ENCODE measurements at places on chromosomes 2 and 18.
A peak's percentile ranks its signal among the peaks of the same experiment; 100 is the strongest.

DNA sequence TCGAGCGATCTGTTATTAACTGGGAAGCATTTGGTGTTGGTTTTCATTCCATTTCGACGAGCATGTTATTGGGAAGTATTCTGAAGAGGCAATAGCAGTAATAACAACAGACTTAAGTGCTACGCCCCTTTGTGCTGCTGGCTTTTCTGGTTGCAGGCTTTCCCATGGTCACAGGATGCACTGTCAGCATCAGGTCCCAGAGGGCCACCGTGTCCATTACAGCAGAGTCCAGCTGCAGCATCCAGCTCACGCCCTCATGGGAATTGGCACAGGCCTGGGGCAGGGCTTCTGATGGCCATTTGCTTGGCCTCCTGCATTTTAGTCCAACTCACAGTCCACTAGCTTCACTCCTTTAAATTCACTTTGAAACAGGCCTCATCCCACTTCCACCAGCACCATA, 44.4 kb downstream of the BCL2L11 start:
- DNase-seq = no peak

- no peak for DNase-seq
Observed at GRCh38 chr18:77911971-77912605, 662.4 kb downstream of the GALR1 start.

GRCh38 chr2:43367012-43367782, 140.8 kb upstream of the ZFP36L2 start:
- DNase-seq = no peak

DNA sequence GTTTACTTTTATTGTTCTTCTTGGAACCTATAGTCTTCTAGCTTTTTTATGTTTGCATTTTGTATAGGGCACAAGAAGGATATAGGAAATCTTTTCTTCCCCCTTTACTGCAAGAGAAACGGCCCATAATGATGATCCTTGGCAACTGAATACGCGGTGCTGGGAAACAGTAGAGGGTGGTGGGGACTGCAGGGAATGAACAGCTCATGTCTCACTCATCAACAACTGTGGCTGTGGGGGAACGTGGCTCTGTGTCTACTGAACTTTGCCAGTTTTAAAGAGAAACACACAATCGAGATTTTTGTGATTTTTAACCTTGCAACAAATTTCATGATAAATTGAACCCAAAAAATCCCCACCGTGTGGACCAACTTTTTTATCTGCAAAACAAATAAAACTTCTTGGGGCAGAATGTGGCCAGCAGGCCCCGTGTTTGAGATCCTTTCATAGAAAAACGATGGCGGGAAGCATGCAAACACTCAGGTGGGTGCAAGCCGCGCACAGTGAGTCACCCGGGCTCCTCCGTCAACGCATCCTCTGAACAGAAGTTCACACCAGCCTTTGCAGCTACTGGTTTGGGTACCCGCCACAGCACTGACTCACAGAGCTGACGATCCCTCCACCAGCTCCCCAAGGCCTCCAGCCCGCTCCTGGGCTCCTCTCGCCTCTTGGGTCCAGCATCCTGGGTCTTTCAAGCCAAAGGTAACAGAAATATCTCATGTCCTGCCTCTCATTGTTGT, 149.3 kb downstream of the COL6A3 start:
- DNase-seq = no peak

DNA sequence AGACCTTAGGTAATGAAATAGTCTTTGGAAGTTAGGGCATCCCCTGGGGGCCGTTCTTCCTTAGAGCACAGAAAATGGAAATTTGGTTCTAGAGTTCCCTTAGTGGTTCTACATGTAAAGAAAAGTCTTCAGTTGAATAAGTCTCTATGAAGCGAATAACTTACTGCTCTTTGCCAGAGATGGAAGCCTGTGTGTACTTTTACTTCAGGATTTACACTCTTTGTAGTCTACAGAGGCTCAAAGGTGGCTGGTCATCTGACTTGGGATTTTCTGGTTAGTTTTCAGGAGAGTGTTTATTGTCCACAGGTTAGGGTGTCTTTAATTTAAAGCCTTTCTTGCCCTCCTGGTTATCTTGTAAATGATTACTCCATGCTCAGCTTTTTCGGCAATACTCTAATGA, 210.6 kb downstream of the ZNF521 start:
- no peak for DNase-seq

- no peak for DNase-seq
Observed at GRCh38 chr2:37985333-37985732, 60.2 kb downstream of the RMDN2 start.

GRCh38 chr2:55965276-55965675, 41.7 kb upstream of the EFEMP1 start:
- no peak for DNase-seq

DNA sequence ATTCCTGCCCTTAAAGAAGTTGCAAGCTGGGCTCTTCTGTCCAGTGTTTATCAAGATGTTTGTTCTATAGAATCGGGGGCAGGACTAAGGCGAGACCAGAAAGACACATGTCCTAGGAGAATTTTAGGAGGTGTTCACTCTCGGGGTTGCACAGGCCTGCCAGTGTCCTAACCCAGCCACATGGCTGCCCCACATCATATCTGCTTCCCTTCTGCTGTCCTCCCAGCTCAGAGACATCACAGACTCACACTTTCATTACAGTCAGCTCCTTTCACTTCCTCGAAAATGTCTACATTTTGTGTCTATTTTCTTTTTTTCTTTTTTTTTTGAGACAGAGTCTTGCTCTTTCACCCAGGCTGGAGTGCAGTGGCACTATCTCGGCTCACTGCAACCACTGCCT, 10.7 kb upstream of the MRO start:
- no peak for DNase-seq

GRCh38 chr18:22074282-22075070, 94.9 kb upstream of the GATA6 start:
- DNase-seq = no peak

DNA sequence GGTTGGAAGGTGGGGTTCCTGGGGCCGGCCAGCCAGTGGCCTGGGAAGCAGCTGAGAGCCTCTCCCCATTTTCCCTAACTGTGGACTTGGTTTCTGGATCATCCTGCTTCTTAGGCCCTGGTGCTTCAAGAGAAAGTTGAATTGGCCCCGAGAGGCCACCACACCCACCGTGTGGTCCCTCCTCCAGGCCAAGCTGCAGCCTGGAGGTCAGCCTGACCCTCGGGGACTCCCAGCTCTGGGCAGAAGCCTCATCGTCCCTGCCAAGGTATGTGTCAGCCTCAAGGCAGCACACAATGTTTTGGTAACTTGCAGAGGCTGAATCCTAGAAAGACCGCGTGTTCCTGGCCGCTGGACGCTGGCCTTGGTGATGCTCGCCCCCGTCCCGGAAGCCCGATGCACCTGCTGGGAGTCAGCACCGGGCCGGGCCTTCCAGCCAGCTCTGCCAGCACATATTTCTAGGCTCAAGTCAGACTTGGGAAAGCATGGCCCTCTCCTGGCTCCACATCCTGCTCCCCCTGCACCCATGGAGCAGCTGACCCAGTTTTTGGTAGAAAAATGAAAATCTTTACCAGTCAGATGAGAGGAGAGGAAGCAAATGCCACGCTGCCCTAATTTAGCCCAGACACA, 72.6 kb downstream of the ACTR2 start:
- DNase-seq = no peak

GRCh38 chr2:100752628-100753333, 67.2 kb upstream of the NPAS2 start:
- no peak for DNase-seq

DNA sequence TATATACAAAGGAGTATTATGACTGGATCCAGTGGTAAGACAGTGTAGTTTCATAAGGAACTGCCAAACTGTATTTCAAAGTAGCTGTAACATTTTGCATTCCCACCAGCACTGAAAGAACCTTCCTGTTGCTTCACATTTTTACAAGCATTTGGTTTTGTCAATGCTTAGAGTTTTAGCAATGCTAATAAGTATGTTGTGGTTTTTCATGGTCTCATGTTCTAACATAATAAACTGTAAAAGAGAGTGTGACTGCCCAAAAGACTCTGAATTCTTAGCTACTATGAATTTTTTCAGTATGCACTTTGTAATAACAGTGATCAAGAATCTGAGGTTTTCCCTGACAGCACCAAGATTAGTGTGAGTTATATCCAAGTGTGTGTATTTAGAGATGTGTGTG, 604.2 kb downstream of the XIRP2 start:
- DNase-seq = no peak

- DNase-seq = no peak
Observed at GRCh38 chr2:178924817-178925216, 117.6 kb upstream of the TTN start.

DNA sequence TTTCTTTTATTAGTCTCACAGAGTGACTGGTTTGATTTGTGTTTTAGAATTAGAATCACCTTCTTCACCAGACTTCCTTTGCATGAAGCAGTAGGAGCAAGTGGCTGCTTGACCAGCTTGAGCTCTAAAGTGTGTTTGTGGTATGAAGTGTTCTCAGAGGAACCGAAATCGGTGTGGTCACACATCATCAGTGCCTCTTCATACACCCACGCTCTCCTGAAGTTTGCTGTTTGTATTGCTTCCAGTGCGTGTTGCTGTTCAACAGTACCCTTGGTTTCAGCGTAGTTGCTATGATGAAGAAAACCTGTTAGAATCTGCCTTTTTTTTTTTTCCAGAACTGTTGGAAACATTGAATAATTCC, 77.9 kb downstream of the LIMS1 start:
- no peak for DNase-seq

- DNase-seq = no peak
Observed at GRCh38 chr2:182496596-182496995, 69.8 kb upstream of the PDE1A start.

GRCh38 chr18:62603211-62603610, 80.4 kb downstream of the ZCCHC2 start:
- DNase-seq = no peak

DNA sequence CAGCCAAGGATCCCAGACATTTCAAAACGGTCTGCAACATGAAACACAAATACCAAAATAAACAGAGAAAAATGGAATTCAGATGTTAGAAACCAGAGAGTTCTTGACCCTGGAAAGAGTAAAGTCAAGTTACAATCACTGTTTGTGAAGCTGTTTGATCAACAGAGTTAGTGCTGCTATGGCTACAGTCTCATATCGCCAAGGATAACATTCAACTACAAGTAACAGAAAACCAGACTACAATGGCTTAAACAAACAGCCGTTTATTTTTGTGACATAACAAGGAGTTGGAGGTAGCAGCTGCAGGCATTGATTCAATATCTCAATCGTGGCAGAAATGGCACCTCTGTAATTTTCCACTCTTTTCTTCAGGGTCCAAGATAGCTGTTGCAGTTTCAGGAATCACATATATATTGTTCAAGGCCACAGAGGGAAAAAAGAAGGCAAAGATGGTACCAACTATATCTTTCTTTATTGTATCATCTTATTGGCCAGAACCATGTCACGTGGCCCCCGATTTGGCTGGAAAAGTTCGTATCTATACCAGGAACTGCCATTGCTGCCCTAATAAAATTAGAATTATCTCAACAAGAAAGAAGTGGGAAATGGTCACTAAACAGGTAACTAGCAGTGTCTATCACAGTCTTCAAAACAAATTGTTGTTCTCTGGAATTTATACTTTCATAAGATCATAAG, 17.7 kb upstream of the HNRNPLL start:
- DNase-seq = peak; percentile 48

- no peak for DNase-seq
Observed at GRCh38 chr18:62525608-62526007, 2.8 kb downstream of the ZCCHC2 start.

DNA sequence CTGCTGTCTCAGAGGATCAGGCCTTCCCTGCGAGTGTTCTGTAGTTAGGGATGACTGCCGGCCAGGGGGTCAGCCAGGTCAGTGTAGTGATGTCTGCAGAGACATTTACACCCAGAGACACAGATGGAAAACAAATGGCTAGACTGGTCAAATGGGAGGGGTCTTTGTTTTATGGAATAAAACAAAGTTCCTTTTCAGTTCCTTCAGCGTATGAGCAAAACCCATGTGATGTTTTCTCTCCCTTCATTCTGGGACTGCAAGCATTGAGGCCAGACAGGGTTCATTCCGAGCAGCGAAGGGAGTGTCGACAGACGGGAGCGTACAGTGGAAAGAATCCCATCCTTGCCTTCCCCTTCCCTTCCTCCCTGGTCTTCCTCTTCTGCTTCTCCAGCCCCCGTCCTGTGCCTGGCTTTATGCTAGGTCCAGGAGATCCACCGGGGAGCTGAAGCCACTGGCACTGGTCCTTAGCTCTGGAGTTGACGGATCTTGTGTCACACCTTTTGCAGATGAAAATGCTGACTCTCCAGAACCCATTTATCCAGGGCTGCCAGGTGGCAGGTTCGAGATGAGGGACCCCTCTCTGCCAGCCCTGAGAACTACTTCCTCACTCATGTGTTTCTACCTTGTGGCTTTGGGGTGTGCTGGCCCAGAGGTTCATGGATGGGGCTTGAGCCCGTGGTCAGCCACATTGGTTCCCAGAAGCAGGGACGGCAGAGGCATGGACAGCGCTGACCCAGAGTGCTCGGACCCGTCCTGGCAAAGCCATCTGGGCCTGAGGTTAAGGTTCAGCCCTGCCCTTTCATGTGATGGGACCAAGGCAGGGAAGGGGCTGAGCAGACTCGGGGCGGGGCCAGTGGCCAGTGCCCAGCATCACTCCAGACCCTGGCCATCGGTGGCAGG, 24.2 kb downstream of the ITGB1BP1 start:
- DNase-seq = no peak

- DNase-seq = no peak
Observed at GRCh38 chr18:26723981-26724380, 141.5 kb downstream of the AQP4 start.

GRCh38 chr2:23700627-23701026, 226.3 kb downstream of the ATAD2B start:
- DNase-seq = no peak

GRCh38 chr18:11553098-11553940, 56.1 kb upstream of the SLC35G4 start:
- no peak for DNase-seq

- DNase-seq = no peak
Observed at GRCh38 chr18:805008-805754, 6.9 kb downstream of the YES1 start.

GRCh38 chr18:9594823-9595596, 19.3 kb downstream of the PPP4R1 start:
- DNase-seq = no peak

DNA sequence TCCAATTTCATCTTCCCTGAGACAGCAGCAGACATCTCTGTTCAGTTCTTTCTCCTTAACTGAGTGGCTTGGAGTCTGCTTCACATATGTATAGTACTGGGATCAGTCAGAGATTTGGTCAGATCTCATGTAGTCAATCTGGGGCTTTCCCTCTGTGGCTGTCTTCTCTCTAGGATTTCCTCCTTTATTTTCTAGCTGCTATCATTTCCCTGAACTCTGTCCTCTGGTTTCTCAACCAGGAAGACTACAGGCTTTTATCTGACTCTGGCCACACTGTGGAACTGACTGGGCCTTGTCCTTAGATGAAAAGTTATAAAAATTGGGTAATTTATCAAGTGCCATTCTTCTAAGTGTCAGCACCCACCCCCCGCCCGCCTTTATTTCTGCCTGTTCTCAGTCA, 121.0 kb downstream of the RAPGEF4 start:
- DNase-seq = no peak

DNA sequence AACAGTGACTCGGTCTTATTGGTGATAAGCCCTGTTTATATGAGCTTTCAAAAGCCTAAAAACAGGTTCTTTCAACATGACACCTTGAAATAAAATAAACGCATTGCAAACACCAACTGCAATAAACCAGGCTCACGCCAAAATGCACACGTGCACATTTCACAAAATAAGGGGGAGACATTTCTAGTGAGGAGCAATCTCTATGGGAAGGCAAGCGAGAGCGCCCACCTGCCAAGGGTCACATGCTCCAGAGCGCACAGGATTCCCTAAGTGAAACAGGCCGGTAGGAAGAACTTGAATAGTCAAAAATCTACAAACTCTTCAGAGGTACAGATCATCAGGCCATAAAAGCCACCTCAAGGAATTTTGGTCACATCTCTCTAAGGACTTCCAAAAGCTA, 1.9 kb downstream of the PID1 start:
- no peak for DNase-seq

All from NCI-H774 (cell line).